GM19239 (cell line): ENCODE measurements at places on chromosomes 6 and 20.

DNA sequence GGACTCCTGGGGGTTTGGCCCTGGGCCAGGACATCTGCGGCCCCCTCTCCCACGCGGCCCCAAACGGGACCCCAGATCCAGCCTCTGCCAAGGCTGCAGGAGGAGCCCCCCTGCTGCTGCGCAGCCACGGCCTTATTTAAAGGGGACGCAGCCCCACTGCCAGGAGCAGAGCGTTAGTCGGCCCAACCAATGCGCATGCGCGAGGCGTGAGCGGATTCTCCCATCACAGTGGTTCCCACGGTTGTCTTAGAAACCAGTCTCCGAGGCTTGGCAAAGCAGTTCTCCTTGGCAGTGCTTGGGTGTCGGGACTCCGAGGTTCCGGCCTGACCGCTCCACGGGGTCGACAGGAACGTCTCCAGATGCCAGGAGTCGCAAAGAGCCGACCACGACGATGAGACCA lies 288.3 kb upstream of the ZNF337 start:
- no peak for DNase-seq

- DNase-seq = no peak
Measured at GRCh38 chr6:47832386-47833100, 50.7 kb downstream of the OPN5 start.

GRCh38 chr6:40426346-40427066 lies 160.7 kb downstream of the LRFN2 start:
- DNase-seq = no peak

- no peak for DNase-seq
Measured at GRCh38 chr6:61203966-61204496, 1082.0 kb downstream of the KHDRBS2 start.

DNA sequence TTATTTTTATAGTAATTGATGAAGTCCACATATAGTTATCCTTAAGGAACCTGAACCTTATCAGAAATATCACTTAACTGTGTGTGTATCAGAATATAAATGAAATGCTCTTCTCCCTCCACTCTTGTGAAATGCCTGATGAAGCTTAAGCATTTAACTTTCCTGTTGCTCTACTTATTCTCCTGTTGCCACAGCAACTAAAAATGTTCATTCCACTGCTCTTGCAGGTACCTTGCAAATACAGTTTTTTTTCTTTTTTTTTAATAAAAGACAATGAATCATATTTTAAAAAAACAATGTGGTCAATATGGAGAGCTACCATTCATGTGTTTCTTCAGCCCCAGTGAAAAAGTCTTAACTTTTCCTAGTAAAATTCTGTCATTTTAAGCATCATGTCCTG lies 210.3 kb downstream of the RFPL4B start:
- no peak for DNase-seq

DNA sequence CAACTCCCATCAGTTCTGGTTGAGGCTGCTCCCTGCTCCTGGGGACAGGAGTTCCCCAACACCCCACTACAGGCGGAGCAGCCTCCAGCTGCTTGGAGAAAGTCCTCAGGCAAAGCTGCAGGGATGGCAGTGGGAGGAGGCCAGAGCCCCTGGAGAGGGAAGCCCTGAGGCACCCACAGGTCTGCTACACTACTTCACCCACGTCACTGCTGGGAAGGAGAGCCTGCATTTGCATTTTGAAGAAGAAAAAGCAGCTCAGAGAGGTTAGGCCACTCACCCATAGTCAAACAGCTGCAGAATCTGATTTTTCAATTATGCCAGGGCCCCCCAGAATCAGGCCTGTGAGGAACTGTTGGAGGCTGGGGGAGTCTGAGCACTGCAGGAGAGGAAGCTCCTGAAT lies 17.2 kb downstream of the BFSP1 start:
- no peak for DNase-seq

GRCh38 chr6:15837205-15837604 lies 174.4 kb upstream of the DTNBP1 start:
- no peak for DNase-seq

DNA sequence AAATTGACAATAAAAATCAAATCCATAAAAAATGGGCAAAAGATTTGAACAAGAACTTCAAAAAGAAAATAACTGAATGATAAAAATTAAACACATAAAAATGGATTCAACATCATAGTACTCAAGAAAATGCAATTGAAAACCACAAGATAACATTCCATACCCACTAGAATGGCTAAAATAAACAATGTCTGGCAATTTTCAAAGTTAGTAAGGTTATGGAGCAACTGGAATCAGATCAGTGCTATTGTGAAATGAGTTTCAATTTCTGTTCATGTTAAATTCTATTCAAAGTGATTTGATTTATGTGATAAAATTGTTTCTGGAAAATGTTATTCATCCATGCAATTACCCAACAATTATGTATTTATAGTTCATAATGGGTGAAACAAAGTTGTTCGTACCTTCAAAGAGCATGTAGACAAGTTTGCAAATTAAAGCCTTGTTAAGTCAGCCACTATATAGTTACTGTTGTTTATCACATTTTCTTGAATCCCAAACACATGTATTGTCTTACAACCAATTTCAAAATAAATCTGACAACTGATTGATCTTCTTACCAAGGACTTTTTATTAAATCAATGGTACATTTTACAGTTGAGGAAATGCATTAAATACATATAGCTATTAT lies 151.5 kb upstream of the CENPW start:
- no peak for DNase-seq

DNA sequence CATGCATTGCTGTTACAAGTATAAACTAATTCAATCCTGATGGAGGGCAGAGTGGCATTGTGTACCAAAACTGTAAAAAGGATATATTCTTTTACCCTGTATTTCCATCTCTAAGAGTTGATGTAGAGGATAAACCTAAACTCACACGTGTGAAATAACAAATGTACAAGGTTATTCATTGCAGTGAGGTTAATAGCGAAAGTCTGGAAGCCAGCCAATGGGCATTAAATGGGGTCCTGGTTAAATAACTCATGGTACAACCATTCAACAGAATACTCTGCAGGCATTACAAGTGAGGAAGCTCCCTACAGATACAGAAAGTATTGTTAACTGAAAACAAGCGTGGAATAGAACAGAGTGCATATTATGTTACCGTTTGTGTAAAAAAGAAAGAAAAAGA lies 56.9 kb downstream of the BCAS1 start:
- DNase-seq = no peak

GRCh38 chr20:32792731-32793458 lies 26.9 kb upstream of the MAPRE1 start:
- DNase-seq = no peak

- no peak for DNase-seq
Measured at GRCh38 chr6:87799651-87800050, 97.6 kb upstream of the AKIRIN2 start.

GRCh38 chr6:53659458-53659857 lies 6.1 kb downstream of the KLHL31 start:
- no peak for DNase-seq

DNA sequence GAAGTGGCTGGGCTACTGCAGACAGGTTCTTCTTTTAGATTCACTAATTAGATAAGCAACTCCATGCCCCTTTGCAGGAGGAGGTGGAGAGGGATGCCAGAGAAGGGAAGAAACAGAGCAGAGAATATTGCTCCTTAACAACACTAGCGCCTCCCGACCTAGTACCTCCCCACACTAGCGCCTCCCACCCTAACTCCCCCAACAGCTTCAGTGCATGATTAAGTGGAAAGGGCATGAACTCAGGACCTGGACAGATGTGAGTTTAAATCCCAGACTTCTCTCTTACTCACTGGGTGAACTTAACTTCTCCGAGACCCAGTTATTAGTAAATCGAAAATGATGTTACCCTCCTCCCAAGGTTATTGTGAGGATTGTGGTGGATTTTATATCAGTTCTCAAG lies 25.7 kb downstream of the STX11 start:
- DNase-seq = no peak

GRCh38 chr6:22306741-22307466 lies 10.1 kb upstream of the PRL start:
- DNase-seq = no peak

GRCh38 chr20:54103762-54104600 lies 33.6 kb upstream of the BCAS1 start:
- no peak for DNase-seq

DNA sequence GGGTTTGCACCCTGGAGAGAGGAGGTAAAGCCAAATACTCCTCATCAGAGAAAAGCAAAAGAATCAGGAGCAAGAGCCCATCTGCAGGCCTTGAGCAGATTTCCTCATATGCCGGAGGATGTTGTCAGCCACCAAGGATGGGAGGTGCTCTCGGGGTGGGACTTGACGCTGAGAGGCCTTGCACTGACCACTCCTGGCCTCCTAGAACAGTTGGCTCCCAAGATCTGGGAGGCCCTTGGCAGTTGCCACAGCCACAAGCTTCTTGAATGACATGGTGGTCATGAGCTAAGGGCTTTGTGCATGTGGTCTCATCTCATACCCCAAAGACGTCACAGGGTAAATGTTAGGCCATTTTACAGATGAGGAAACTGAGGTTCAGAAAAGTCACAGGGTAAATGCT lies 75.2 kb upstream of the PMEPA1 start:
- no peak for DNase-seq

DNA sequence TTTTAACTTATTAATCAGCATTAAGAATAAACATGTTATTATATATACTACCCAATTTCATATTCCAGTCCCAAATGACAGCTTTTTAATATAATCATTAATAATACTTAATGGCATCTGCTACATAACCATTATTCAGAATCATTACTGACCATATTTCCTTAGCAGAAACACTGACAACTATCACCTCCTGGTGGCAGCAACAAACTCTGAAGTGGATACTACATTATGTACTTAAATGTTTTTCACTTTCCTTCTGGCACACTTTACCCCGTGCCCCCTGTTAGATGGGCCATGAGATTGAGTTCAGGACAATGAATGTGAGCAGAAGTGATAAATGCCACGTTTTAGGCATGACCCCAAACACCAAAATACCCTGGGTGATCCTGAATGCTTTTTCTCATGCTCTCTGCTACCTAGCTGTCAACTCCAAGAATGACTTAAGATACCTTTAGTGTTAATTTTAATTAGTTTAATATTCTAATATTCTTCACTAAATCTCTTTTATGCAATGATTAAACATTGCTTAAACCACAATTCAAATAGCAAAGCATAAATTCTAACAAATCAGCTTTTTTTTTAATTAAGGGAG lies 77.1 kb downstream of the LMBRD1 start:
- no peak for DNase-seq

DNA sequence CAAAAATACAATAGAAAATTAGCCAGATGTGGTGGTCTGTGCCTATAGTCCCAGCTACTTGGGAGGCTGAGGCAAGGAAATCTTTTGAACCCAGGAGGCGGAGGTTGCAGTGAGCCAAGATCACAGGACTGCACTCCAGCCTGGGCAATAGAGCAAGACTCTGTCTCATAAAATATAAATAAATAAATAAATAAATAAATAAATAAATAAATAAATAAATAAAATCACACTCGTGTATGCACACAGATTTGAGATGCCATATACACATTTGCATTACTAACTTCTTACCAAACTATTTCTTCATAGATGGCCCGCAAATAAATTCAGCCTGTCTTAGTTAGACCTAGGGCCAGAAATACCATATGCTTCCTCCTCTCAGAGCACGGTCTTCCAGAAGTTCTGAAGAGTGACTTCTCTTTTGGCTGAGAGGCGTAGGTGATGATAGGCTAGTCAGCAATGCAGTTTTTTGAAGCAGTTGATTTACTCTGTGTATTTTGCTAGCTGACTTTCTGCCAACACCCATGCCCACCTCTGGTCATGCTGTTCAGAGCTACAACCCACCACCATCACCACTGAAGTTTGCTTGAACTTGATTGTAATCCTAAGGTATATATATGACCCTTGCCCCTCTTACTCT lies 150.1 kb downstream of the SASH1 start:
- no peak for DNase-seq

GRCh38 chr20:58599966-58600365 lies 51.1 kb upstream of the STX16 start:
- no peak for DNase-seq

- DNase-seq = no peak
Measured at GRCh38 chr6:105991561-105992314, 94.4 kb upstream of the PRDM1 start.

DNA sequence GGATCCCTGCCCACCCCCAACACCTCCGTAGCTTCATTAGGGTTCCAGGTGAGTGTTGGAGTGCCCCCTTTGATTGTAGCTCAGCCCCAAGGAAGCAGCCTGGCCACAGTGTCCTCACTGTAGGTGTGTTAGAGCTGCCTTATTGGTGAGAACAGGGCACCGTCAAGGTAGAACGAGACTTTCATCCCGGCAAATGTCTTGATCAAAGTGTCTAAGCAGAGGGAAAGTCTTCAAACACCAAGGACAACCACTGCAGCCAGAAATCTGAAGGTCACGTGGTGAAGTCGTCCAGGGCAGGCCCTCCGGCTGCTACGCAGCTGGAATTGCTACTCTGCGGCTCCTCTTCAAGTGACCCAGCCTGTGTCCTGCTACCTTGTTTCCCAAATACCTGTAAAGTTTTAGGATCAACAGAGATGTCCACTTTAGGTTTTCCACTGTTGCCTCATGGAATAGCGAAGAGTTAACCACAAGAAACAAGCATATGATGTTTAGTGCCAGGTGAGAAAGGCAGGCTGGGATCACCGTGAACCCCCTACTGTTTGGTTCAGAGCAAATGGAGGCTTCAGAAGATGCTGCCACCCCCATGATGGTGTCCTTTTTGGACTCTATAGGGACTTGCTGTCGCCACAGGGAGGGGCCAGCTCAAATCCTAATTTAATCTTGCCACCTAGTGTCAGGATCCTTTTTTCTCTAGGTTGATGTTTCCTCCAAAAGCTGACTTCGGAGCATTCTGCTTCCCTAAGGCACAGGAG lies 1.7 kb upstream of the DLL1 start:
- DNase-seq = no peak

DNA sequence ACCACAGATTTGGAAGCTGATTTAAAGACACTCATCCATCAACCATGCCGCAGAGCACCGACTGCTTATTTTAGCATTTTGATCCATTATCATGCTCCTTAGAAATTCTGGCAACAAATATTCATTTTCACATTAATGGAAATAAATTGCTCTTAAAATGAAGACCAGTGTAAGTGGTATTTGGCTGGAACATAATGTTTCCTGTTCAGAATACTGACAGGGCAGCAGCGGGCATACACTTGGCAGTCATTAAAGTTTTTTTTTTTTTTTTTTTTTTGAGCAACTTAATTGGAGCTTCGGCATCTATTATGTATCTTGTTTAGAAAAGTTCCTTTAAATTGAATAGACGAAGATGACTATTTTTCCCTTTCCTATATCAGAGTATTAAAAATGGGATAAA lies 47.4 kb downstream of the MAP3K5 start:
- no peak for DNase-seq

- no peak for DNase-seq
Measured at GRCh38 chr6:119479860-119480655, 130.5 kb upstream of the MAN1A1 start.

DNA sequence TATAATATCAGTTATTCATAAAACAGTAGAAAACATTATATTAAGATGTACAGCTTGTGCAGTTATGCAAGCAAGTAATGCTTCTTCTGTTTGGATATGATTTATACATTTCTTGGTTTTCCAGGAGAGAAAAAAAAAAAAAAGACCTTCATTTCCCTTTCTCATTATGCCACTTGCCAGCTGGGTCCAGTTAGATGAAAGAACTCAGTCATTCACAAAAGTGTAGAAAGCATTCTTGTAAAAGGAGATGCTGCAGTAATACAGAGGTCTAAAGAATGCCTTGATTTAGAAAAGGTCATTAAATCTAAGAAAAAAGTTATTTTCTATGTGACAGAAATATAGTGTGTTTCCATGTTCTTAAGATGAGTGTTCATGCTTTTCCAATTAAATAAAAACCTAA lies 7.4 kb downstream of the PDE7B start:
- DNase-seq = no peak
